ENCODE measurements at places on chromosomes 5 and 9.

DNA sequence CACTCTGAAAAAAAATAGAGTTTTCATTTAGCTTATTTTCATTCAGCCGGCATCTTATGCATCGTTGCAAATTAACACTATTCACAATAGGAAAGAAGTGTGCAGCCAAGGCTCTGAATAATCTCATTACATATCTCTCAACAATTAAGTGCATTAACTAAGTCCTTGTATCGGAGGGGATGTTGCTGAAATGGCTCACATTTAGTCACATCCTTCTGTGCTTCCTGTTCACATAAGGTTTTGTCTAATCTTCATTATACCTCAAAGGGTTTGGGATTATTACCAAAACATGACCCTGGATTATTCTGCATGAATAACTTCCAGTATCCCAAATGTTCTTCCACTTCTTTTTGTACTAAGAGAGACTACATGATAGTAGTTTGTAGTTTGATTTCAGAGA is 278.0 kb upstream of the GRIA1 start:
- DNase-seq = no peak

DNA sequence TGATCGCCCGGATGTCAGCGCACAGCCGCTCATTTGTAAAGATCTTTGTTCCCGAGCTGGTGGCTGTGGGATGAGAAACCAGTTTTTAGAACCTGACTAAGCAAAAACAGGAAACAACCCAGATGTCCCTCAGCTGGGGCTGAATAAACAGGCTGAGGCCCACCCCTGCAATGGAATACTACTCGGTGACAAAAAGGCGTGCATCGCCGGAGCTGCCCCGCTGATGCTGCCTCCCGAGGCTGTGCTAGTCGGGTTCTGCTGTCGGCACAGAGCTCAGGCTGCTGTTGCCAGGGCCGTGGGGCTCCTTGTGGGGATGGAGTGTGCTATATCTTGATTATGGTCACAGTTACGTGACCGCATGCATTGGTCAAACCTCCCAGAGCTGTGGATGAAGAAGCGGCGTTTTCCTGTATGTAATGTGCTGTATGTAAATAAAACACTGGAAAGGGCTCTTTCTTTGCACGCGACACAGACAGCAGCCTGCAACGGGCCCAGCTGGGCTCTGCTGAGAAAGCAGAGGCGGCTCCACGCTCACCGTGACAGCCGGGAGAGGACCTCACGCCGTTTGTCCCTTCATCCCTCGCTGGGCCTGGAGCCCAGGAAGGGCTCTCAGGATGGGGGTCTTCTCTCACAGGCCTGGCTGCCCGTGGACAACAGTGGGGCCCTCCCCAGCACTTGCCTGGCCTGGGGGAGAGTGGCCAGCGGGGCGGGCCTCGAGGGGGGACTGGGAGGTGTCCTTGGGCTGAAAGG is 51.5 kb upstream of the RNU6ATAC start:
- no peak for DNase-seq

- DNase-seq = no peak
Measured at GRCh38 chr9:73050065-73050816, 97.4 kb upstream of the ALDH1A1 start.

- DNase-seq = no peak
Measured at GRCh38 chr5:112717506-112718082, 20.1 kb upstream of the APC start.

GRCh38 chr9:18791074-18791473 is 241.9 kb downstream of the SAXO1 start:
- DNase-seq = no peak

Measured in activated CD8-positive, alpha-beta memory T cell treated with anti-CD3 and anti-CD28 coated beads for 1 hour (primary cell).